M059J (cell line): ENCODE measurements at places on chromosomes 16 and 17. TPM values are rescaled to one million over a fixed set of nuclear protein-coding genes. Genes with fewer than 3 reads are reported as not detected.

ABCC12 gene
- 0.02 TPM in 1 of 2 replicates, not detected in the other for total RNA-seq

RPS2 gene
- 1,628 and 1,651 TPM in 2 replicates for total RNA-seq

SULT1A1 gene
- total RNA-seq, result 0.91 and 1.2 TPM in 2 replicates

SLC12A3 gene
- total RNA-seq, result not detected in 2 replicates

TNFSF13 gene
- 3.2 and 4.2 TPM in 2 replicates for total RNA-seq

PGAP6 gene
- total RNA-seq, result 54.9 and 71.2 TPM in 2 replicates

MT1F gene
- 12.8 and 13.0 TPM in 2 replicates for total RNA-seq

SOX15 gene
- not detected in 2 replicates for total RNA-seq

RNU2-1 gene
- total RNA-seq, result not detected in 2 replicates

SYT17 gene
- total RNA-seq, result 0.39 and 0.81 TPM in 2 replicates

GP2 gene
- not detected in 2 replicates for total RNA-seq

GABARAPL2 gene
- total RNA-seq, result 71.8 and 87.7 TPM in 2 replicates

PERCC1 gene
- total RNA-seq, result not detected in 2 replicates

NTN1 gene
- total RNA-seq, result 0.07 TPM in 1 of 2 replicates, not detected in the other

USH1G gene
- not detected in 2 replicates for total RNA-seq

CKLF gene
- 145 and 165 TPM in 2 replicates for total RNA-seq

CALB2 gene
- total RNA-seq, result 0.10 TPM in 1 of 2 replicates, not detected in the other

TBC1D3I gene
- 1.0 TPM in 1 of 2 replicates, not detected in the other for total RNA-seq
